ENCODE measurements at places on chromosomes 7 and 10.

GRCh38 chr10:117860823-117861222, 185.9 kb downstream of the RAB11FIP2 start:
- no peak for DNase-seq

- no peak for DNase-seq
These were observed 452.6 kb upstream of the ZMIZ1 start for GRCh38 chr10:78616125-78616695.

- DNase-seq, result no peak
These were observed 232.9 kb upstream of the GRB10 start for GRCh38 chr7:51015581-51015980.

DNA sequence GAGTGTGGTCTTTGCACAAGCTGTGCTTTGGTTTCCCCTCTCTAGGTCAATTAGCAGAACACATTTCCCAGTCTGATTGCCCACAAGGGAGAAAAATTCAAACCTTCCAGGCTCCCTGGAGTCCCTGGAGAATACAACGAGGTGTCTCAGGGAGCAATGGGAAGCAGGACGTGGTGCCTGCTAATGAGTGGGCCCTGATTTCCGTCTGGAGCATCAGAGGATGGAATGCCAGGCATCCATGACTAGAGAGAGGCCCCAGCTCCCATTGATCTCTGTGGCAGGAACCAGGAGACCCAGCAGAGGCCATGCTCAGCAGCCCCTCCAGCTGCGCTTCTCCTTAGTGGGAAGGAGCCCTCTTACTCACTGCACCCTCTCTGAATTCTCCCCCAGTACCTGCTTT, 33.2 kb upstream of the TLX1 start:
- DNase-seq, result no peak

DNA sequence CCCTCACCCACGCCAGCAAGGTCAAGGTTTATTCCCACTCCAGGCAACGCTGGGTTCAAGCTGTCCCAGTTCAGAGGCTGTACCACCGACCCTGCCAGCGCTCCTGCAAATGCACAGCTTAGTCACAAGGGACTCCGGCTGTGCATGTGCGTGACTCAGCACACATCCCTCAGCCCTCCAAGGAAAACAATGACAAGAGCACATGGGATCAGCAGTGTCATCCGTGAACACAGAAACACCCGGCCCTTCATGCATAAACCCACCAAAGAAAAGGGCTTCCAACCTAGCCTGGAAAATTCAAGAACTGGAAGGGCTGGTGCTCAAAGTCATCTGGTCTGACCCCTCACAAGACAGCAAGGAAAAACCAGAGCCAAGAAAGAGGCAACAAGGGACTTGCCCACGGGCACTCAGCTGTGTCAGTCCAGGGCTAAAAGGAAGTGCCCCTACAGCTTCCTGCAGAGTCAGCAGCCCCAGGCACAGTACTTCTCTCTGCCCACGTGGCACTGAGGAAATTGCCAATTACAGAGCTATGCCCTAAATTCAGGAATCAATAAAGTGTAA, 106.1 kb downstream of the KCNMA1 start:
- no peak for DNase-seq

GRCh38 chr10:48681740-48682139, 2.9 kb upstream of the WDFY4 start:
- DNase-seq, result no peak

DNA sequence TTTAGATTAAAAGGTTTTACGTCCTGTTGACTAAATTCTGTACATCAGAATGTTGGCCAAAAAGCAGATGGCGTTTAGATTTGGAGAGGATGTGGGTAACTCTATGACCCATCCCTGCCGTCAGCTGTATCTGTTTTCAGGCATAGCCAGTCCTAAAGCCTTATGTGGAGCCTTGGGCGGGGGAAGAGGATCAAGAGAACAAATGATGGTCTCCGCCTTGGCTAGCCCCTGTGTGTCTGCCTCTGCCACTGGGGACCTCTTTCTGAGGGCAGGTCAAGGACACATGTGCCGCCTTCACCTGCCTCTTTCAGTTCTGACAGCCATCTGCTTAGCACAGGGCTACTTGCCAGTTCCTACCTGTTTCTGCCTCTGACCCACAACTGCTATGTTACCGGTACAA, 24.1 kb downstream of the PDSS1 start:
- DNase-seq, result no peak

Data from HL-60 (cell line).